ENCODE measurements at places on chromosomes 7 and 10.

- DNase-seq = peak; percentile 56
These were observed at the start of gene UFSP1 for GRCh38 chr7:100888988-100889750. Gene UFSP1 (minus strand): TSS chr7:100889715. CDS start chr7:100889271, 444 bp downstream.

DNA sequence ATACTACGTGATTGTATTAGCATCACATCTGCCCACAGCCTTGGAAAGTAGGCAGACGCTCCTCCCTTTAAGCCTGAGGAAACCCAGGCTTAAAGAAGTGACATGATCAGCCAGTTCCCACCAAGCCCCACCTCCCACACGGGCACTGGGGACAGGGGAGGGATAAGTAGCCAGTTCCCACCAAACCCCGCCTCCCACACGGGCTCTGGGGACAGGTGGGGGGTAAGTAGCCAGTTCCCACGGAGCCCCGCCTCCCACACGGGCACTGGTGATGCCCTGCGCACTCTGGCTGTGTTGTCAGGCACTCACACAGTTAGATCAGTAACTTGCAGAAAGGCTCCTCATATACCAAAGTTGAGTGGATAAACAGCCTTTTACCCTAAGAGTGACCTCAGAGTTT is 606.8 kb downstream of the PTPRN2 start:
- DNase-seq = no peak

- peak; percentile 40 for DNase-seq
These were observed 8.1 kb downstream of the TASOR2 start for GRCh38 chr10:5692461-5693358.

- no peak for DNase-seq
These were observed 28.0 kb downstream of the TMEM120A start for GRCh38 chr7:75966190-75966961.

DNA sequence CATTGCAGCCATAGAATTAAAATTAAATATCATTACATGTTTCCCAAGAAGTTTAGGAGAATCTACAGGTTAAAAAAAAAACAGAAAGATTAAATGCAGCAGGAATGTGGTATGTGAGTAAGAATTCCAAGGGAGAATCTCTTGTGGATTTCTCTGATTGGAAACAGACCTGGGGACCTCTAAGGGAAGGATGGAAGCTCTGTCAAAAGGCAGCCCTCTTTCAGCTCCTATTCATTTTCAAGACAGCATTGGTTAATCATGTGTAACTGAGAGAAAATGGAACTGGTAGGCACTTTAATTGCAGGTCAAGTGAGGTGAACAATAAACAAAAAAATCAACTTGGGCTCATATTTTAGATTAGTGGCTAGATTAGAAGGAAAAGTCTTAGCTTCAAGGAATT is 81.4 kb upstream of the MTPN start:
- no peak for DNase-seq

- no peak for DNase-seq
These were observed 24.0 kb upstream of the EEPD1 start for GRCh38 chr7:36129048-36129534.

GRCh38 chr7:139494835-139495579 is 11.5 kb upstream of the KLRG2 start:
- no peak for DNase-seq

DNA sequence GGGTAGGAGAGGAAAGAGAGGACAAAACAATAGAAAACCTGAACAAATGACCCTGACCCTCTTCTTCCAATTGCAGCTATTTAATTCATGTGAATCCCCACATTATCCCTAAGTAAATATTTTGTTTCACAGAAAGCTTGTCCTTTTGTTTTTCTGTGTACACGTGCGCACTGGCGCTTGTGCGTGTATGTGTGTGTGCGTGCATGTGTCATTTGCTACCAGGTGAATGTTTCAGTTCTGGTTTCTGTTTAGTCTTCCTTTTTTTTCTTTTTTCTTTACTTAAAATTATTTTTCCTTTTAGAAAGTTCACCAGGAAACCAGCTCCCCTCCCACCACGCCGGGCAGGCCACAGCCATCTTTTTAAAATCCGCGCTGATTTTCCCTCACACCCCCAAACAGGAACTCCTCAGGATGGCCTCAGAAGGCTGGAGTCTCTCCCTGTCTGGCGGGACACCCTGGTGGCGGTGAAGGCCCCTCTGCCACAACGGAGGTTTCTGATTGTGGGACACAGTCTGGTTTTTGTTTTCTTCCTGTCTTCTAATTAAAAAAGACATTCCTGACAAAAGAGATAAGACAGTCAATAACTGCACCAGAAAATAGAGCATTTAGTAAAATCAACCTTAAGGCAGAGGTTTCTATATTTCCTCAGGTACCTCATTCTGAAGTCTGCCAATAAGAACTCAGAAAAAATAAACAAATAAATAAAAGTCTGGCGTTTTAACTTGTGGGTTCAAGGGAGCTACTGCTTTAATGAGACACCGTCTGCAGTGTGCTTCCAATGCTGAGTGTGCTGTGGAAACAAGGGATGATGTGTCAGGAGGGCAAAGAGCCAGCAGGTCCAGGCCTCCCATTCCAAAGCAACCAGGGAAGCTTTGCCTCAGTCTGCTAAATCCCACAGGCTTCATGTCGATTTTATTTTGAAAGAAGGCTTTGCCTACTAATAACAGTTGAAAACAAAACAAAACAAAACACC is 17.4 kb downstream of the IRF5 start:
- DNase-seq = no peak

- no peak for DNase-seq
These were observed 116.9 kb upstream of the PCGF5 start for GRCh38 chr10:91103384-91104192.

- peak; percentile 12 for DNase-seq
These were observed 1579.4 kb upstream of the LRRTM3 start for GRCh38 chr10:65346466-65346865.

DNA sequence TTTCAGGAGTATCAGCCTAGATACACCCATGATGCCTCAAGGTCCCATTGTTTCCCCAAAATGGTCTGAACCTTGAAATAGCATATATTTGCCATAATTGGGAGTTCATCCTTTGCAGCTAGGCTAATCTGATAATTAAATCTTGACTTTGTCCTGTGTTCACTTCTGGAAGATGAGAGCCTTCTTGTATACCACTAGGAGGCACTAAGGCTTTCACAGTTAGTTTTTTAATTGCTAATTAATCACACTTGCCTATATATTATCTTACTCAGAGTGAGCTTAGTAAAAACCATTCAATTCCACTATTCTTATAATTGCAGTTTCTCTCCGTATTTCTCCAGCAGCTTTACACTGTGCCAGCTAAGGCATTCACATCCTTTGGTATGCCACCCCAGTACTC is 48.7 kb upstream of the MAGI2 start:
- peak; percentile 9 for DNase-seq

- no peak for DNase-seq
These were observed 83.2 kb upstream of the CAPZA2 start for GRCh38 chr7:116779216-116779615.

DNA sequence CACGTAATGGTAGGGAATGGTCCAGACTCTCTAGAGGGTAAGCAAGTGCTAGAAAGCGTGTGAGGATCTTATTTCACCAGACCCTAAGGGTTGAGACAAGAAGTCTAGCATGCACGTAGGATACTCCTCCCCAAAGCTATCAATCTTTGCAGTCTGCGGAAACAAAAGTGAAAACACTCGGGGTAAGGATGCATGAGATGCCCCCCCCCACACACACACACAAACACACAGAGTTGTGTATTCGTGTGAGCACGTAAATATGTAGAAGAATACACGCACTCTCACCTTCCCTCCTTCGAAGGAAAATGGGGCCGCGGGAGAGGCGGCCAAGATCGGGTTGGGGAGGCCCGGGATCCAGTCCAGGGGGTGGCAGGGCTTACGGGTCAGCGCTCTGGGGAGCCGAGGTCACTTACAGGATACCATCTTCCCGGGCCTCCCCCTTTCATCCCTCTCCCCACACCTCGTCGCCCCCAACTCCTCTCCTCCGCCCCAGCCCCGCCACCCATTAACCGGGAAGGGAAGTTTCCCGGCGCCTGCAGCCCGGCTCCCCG is 455 bp downstream of the CUL2 start:
- DNase-seq = peak; percentile 15

DNA sequence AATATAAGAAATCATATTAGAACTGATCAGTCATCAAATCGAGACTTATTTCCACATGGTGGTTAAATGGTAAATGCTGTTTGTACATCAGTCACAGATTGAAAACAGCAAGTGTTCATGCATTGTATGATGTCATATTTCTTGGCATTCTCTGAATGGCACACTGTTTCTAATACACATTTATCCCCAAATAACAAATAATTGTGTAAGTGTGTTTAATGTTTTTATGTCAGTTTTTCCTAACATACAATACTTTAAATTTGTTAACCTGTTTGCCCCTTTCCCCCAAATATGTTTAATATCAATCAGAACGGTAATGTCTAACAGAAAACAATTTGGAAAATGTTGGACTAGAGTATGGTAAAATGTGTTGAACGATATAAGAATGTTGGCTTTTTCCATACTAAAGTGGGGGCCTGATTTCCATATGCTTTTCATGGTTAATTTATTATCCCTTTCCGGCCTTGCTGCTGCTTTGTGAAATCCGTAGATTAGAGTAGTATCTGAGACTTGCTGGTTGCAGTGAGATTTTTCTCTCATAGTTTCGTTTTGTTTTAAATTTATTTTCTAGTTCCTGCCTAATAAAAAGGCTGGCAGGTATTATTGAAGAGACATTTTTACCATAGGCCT is 23.7 kb downstream of the RAB18 start:
- DNase-seq = no peak

DNA sequence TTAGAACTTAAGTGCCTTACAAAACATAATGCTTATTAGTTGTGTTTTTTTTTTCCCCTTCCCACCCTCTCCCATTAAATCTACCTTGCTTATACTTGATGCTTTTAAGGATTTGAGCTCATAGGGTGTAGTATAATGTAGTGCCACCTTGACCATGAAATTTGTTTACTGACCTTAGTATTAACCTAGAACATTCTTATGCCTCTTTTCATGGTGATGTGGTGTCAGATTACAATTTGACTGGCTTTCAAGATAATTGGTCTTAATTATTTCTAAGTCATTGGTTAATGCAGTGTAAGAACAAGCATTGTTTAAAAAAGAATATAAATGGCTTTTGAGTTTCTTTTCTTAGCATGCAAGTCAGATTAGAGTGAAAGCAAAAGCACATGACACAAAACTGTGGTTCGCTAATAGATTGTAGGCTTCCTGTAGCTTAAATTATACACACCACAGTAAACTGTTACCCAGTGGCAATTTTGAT is 61.8 kb downstream of the ADD3 start:
- DNase-seq = peak; percentile 59

DNA sequence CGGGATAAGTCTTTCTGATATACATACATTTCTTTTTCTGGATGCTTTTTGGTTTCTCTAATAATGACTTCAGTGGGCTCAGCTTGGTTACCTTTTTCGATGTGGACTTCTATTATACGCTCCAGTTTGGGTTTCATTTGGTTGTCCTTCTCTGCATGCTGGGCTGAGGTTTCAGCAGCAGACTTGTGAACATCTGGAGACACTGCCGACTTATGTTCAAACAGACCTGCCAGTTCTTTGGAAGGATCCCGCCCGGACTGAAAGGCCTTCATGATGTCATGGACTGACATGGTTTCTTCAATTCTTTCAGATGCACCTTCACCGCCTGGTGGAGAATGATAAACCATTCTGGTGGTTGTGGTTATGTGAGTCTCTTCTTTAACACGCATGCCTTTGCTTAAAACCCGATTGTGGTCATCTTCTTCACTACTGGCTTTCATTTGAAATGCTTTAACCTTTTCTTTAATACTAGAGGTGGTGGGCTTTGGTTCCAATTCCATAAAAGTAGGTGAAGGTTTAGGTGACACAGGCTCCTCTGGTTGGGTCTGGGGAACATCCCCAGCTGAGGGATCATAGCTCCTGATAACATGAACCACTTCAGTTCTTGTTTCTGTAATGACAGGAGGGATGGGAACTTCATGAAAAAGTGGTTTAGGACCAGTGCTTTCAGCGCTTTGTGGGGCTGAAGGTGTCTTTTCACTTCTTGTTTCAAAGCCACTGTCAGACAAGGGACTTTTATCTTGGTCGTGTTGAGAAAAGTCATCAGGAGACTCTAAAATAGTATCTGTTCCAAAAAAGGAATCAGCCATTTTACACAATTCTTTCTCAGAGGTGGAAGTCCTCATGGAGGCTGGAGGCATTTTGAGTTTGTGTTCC is 167.7 kb upstream of the CCDC6 start:
- no peak for DNase-seq

DNA sequence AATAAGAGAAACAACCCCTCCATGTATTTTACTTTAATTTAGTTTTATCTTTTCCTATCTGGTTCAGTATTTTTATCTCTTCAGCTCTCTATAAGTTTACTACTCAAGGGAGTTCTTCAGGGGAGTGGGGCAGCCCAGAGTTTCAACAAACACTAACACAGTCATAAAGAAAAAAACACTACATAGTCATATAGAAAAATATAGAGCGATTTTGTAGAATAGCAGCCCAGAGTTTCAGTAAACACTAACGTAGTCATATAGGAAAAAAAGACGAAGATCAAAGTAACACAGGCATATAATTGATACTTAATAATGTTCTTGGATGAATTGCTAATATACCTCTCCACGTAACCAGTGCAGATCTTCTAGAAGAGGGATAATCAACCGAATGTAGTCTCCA is 54.7 kb downstream of the PON1 start:
- no peak for DNase-seq

GRCh38 chr7:12898620-12899019 is 211.2 kb downstream of the ARL4A start:
- DNase-seq = no peak

- DNase-seq = no peak
These were observed 728.3 kb upstream of the PHF14 start for GRCh38 chr7:10245406-10245805.

GRCh38 chr7:5226921-5227785 is 37.1 kb downstream of the WIPI2 start:
- DNase-seq = no peak

- DNase-seq = no peak
These were observed 319.3 kb upstream of the LRGUK start for GRCh38 chr7:133807624-133808492.

DNA sequence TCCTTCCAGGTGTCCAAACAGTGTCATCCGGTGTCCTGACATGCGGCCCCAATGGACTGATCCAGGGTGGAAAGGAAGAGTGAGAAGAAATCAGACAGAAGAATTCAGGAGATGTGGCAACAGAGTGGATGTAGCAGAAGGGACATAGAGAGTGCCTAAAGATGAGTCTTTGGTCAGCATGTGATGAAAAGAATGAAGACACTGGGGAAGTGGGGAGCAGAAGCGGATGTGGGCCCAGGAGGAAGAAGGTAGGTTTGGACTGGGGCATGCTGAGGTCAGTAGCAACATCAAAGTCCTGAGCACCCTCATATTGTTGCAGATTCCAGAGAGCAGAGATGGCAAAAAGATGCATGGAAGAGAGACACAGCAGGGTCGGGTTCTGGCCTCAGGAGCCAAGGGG is 71.8 kb upstream of the STEAP1B start:
- no peak for DNase-seq

- DNase-seq = no peak
These were observed 15.4 kb downstream of the R3HCC1L start for GRCh38 chr10:98149858-98150257.

GRCh38 chr10:46042527-46042926 is 3.5 kb downstream of the MSMB start:
- no peak for DNase-seq

DNA sequence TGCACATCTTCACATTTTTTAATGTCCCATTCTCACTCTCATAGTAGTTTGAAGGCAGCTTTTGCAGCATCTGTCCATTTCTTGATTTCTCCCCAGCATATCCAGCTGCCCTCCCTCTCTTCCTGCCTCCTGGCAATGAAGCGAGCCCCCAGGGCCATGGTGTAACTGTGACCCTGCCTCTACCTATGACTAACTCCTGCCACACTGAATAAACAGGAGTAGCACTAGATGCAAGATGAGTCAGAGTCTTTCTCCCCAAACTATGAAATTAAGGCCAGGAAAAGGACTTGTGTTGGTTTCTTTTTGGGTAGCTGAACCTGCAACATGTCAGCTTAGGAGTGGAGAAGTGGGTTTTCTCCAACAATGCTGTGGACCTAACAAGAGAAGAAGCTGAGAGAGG is 329.0 kb downstream of the RNLS start:
- DNase-seq = no peak

Data from foreskin melanocyte (primary cell).